ENCODE measurements at places on chromosomes 11 and 22.

DNA sequence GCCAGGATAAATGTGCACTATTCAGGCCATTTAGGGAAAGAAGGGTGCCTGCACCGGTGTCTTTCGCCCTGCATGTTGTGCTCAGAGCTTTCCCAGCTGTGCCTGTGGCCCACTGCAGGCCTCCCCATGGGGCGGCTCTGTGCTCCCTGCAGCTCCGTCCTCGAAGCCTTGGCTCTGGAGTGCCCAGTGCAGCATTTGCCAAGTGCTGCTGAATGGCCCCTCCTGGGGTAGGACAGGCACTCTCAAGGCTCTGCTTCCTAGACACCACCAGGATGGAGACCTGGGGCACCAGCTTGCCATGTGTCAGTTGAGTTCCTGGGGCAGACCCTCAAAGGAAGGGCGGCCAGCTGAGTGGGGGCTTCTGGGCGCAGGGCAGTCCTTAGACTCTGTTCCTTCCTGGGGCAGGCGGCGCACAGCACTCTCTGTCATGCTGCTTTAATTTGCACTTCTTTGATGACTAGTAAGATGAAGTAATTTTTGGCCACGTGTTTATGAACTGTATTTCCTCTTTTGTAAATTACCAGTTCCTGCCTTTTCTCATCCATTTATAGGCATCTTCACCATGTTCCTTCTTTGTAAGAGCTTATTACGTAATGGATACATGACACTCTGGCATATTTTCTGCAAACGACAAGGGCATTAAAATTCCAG is 32.1 kb upstream of the GNB1L start:
- DNase-seq: no peak

- DNase-seq: no peak
Measured at GRCh38 chr11:133285359-133285758, 246.9 kb downstream of the OPCML start.

DNA sequence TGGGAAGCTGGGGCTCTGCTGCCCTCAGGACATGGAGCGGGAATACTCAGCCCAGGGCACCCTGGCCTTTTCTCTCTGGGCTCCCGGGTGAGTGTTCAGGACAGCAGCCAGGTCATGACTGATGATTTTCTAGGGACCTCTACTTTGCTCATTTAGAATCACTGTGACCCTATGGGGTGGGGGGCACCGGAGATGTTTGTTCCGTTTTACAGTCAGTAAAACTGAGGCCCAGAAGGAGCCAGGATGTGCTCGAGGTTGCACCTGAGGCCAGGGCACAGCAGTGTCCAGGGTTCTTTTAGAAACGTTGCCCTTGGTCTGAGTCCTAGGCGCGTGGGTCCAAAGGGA is 48.1 kb downstream of the SMIM38 start:
- DNase-seq: no peak

GRCh38 chr11:85682330-85683305 is 3.4 kb downstream of the CCDC89 start:
- peak; percentile 77 for DNase-seq

DNA sequence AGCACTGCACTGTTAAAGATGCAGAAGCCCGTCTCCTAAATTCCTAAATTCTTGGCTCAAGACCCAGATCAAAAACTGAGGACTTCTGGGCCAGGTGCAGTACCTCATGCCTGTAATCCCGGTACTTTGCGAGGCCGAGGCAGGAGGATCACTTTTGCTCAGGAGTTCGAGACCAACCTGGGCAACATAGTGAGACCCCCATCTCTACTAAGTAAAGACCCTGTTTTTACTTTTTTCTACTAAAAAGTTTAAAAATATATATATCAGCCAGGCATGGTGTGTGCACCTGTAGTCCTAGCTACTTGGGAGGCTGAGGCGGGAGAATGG is 29.7 kb downstream of the PDGFB start:
- no peak for DNase-seq

- DNase-seq: peak; percentile 35
Measured at GRCh38 chr22:32103658-32104315, 55.3 kb downstream of the C22orf42 start.

GRCh38 chr22:36027579-36027934 is 1.1 kb downstream of the RBFOX2 start:
- peak; percentile 63 for DNase-seq

DNA sequence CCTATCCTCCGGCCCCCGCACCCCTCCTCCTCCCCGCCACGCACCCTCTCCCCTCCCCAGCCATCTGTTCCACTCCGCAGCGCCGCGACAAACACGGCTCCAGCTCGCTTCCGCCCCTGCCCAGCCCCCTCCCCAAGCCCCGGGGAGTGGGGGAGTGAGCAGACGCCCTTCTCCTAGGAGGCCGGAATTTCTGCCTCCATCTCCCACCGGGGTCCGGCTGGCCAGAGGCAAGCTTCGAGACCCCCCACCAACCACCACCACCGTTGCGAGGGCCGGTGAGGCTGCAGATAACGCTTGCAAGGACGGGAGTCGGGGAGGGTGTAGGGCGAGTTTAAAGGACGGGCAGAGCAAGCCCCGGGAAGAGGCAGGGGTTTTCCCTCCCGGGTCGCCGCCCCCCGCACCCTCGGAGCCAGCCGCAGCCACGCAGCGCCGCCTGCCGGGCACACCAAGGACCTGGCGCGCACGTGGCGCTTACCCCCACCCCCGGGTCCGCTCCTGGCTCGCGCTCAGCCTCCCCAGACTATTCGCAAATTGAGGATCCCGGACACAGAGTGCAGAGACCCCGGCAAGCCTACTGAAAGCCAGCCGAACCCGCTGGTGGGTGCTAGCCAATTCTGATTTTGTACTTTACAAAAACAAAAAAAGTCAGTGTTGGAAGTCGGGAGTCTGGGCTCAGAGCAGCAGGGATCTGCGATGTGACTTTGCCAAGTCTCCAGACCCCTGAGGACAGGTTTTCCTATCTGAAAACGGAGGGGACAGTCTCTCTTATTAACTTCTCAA is 22.6 kb downstream of the RTN4RL2 start:
- DNase-seq: peak; percentile 90

DNA sequence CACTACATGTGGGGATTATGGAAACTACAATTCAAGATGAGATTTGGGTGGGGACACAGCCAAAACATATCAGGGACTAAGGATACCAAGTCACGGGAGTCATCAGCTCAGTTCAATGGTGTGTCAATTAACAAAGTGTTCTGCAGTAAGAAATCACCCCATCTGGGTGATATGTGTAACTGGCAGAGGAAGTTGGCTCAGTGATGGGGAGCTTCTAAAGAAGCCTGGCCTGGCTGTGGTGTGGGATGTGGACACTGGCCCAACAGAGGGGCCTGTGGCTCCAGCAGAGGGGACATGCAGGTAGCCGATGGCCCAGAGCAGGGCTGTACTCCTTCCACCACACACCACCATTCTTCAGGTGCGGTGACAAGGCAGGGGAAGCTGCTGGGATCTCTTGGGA is 31.6 kb downstream of the RPS6KA4 start:
- no peak for DNase-seq

DNA sequence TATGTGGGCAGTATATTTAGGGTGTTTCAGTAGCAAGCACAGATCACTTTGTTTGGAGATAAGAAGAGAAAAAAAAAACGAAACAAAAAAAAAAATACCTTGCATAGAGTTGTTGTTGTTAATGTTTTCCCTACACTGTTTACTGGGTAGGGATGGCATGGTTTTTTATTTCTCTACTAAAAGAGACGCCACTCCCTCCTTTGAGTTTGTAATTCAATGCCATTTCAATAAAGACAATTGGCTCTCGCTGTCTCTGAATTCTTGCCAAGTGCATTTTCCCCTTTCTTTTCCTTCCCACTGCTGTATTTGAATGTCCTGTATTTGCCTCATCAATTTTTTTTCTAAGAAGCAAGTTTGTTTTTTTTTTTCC is 213.9 kb upstream of the UBASH3B start:
- peak; percentile 25 for DNase-seq

- no peak for DNase-seq
Measured at GRCh38 chr11:74689666-74690065, 41.6 kb downstream of the CHRDL2 start.

DNA sequence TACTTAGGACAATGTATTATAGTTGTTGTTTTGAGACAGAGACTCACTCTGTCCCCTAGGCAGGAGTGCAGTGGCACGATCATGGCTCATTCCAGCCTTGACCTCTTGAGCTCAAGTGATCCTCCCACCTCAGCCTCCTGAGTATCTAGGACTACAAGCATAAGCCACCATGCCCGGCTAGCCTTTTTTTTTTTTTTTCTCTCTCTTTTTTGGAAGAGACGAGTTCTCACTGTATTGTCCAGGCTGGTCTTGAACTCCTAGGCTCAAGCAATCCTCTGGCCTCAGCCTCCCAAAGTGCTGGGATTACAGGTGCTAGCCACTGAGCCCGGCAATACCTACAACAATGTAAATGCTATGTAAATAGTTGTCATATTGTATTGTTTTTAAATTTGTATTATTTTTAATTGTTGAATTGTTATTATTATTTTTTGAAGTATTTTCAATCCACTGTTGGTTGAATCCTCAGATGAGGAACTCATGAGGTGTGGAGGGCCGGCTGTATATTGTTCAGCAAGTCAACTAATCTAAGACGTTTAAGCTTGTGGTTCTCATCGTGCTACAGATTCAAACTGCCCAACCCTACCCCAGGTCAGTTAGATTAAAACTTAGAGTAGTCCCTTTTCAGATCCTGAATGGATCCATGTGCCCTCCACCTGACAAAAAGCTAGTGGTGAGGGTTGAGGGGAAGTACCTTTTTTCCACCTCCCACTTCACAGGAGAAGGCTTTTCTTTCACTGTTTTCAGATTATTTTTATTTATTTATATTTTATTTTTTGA is 11.9 kb upstream of the ZNF280A start:
- no peak for DNase-seq

DNA sequence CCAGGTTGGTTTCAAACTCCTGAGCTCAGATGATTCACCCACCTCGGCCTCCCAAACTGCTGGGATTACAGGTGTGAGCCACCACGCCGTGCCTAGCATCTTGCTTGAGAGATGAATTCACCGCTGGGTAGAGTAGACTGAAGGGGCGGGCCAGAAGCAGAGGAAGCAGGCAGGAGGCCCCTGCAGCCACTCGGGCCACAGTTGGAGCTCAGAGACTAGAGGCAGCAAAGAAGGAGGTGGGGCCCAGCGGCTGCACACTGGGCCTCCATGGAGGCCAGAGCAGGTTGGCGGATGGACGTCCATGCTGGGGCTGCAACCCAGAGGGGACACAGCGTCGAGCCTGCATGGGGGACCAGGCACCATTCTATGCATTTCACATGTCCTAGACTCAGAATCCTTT is 88.4 kb upstream of the FGF3 start:
- no peak for DNase-seq

- no peak for DNase-seq
Measured at GRCh38 chr22:37161443-37161842, 11.7 kb upstream of the IL2RB start.
